Cortex of kidney (tissue), 1 donor: ENCODE measurements at places on chromosomes 4 and X.

- no peak for DNase-seq
Observed at GRCh38 chr4:14837860-14838259, 164.4 kb upstream of the CPEB2 start.

GRCh38 chrX:142977128-142977914 lies 48.4 kb upstream of the SPANXN4 start:
- DNase-seq = no peak

- no peak for DNase-seq
Observed at GRCh38 chr4:172892300-172892699, 276.3 kb upstream of the GALNT7 start.

- DNase-seq = no peak
Observed at GRCh38 chr4:145125396-145125795, 27.3 kb downstream of the ABCE1 start.

DNA sequence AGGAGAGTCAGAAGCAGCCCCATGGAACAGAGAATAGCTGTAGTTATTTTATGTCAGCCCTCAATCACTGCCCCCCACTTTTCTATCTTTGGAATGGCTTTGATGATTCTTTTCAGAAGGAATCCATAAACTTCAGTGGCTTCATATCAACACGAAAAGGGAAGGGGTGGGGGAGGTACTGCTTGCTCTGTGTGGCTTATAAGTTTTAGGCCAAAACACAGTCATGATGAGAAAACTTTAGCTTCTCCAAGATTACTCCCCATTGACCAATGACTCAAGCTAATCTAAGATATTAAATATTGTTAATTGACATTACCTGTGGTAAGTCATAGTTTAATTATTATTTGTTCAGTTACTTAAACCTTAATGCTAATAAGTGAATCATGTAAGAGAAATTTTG lies 669.6 kb upstream of the FAM241A start:
- DNase-seq = no peak

DNA sequence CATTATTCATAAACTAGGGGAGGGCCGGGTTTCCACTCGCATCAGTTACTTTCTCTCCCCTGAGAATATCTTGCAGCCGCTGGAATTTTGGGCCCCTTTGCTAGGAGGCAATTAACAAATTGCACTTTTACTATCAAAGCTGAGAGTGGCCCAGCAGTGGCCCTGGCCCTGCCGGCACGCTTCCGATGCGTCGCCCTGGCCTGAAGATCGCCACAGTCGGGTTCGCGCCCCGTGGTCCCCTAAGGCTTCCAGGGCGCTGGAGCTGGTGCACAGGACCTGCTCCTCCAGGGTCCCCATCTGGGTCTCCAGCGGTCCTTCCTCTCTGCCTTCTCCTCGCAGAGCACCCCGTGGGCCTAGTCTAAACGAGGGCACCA lies 486 bp upstream of the CWH43 start:
- DNase-seq = no peak

- DNase-seq = no peak
Observed at GRCh38 chr4:6576512-6576911, 1.5 kb downstream of the MAN2B2 start.

DNA sequence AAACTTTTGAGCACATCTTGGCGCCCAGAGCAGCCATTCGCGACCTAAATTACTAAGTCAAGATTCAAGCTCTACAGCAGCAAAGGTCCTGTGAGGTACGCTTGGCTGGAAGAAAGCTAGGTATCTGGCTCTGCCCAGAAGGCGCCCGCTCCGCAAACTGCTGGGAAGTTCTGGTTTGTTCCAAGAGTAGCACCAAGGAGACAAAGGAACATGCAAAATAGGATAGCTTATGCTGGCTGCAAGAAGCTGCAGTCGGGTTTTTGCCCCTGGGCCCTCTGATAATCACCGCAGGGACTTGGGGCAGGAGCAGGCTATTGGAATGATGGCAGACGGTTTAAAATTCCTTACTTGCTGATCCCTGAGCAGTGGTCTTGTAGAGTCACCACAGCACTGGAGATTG lies 3.0 kb upstream of the TBX22 start:
- DNase-seq = no peak

DNA sequence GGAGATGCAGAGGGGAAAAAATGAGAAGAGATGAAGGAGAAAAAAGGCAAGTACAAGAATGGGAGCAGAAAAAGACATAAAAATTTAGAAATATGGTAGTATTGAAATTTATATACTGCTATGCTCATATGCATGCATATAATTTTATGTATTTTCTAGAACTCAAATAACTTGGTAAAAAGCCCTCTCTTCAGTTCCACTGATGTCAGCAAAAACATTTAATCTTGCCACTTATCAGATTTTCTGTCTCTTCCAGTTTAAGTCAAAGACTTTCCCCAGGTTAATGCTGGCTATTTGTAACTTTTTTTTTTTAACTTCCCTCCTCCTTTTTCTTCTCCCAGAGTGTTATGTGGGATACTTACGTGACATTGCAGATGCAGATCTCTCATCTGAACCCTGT lies 617.5 kb upstream of the CPEB2 start:
- no peak for DNase-seq

GRCh38 chr4:106201373-106201772 lies 114.6 kb downstream of the TBCK start:
- DNase-seq = no peak
